ENCODE measurements at places on chromosomes 6 and 20.

GRCh38 chr6:106630366-106630765 is 988 bp downstream of the QRSL1 start:
- DNase-seq, result no peak

GRCh38 chr6:155542036-155542435 is 86.4 kb upstream of the NOX3 start:
- DNase-seq, result no peak

DNA sequence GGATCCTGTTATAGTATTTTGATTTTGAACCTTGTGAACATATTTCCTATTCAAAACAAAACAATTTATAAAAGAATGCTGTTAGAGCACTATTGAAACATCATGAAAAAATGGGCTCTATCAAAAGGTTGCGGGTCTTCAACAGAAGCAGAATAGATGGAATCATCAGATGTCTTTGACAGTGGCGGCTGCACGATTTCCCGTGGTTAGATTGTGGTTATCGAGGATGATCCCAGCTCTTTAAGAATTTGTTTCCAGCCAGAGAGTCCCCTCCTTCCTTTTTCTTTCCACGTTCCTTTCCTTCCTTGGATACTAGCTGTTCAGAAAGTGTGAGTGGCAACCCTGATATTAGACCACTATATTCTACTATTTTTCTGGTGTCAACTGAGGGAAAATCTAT is 163.4 kb downstream of the FARS2 start:
- DNase-seq, result no peak

DNA sequence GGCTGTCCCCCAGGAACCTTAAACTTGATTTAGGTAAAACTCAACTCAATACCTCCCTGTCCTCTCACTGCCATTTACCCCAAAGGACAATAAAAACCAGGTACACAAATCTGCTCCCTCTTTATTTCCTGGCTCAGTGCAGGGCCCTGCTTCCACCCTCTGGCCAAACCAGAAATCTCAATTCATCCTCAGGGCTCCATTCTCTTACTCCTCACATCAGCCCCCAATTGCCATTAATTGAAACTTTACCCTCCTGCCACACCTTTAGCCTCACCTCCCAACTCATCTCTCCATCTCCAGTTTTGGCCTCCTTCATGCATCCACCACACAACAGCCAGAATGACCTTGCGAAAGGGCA is 10.5 kb downstream of the ZBTB2 start:
- DNase-seq, result no peak

- no peak for DNase-seq
Measured at GRCh38 chr20:12012241-12013222, 94.8 kb downstream of the BTBD3 start.

DNA sequence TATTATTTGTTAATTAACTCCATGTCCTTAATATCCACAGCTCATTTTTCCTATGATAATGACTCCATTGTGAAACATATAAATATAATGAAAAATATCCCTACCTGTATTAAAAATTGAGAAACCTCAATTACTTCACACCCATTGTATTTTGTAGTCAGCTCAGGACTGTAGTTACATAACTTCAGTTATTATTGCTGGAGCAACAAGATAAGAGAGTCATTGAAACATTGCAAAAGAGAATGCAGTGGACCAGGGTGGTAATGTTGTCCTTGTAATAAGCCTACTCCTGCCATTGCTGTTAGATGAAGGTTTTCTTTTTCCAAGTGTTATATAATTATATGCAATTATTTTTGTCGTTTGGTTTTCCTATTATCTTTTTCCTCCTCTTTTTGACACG is 184.4 kb downstream of the PRL start:
- DNase-seq, result no peak

GRCh38 chr6:112235956-112236355 is 18.4 kb downstream of the LAMA4 start:
- DNase-seq, result peak; percentile 77

DNA sequence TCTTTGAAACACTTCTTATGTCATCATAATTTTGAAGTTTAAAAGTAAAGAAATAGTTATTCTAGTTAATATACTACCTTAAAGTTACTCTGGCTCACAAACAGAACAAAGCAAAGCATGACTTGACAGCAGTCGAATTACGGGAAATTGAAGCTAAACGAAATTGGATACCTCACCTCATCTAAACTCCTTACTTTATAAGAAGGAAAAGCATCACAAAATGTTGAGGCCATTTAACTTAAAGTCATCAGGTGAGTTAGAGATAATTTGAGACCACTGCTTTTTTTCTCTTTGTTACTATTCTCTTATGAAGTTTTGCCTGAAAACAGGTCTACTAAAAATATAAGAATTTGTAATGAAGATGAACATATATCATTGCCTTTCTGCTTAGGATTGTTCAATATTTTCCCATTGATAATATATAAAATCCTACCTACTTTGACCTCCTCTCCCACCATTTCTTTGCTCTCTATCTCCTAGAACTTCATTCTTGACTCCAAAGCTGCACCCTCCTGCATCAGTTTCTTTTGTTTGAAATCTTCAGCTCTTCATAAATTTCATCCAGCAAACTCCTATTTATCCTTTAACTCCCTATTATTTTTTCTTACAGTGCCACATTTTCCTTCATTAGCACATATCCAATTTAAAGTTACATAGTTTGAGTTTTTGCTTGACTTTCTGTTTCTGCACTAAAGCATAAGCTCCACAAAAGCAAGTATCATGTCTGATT is 510.7 kb upstream of the ZNF337 start:
- no peak for DNase-seq

GRCh38 chr6:134111726-134112125 is 59.3 kb upstream of the SLC2A12 start:
- no peak for DNase-seq

DNA sequence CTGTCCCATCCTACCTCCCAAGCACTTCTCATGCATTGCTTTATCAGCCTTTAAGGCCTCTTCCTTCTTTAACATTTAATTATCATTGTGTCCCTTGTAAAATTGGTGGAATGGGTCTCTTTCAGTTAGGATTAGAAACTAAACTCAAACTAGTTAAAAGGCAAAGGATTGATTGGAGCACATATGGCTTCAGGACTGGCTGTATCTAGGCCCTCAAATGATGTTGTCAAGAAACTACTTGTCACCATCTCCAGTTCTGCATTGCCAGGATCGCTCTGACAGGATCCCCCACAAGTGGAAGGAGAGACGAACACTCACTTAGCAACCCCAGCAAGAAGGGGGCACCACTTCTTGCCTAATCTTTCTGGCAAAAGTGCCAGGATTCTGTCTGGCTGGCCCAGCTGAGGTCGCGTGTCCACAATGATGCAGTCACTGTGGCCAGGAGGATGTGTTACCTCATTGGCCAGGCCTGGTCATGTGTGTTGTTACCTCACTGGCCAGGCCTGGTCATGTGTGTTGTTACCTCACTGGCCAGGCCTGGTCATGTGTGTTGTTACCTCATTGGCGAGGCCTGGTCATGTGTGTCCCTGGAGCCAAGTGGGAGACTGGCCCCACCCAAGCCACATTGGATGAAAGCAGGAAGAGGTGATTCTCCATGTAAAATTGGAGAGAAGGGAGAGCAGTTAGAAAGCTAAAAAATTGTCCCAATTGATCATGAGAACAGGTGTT is 5.0 kb downstream of the BANF2 start:
- no peak for DNase-seq

DNA sequence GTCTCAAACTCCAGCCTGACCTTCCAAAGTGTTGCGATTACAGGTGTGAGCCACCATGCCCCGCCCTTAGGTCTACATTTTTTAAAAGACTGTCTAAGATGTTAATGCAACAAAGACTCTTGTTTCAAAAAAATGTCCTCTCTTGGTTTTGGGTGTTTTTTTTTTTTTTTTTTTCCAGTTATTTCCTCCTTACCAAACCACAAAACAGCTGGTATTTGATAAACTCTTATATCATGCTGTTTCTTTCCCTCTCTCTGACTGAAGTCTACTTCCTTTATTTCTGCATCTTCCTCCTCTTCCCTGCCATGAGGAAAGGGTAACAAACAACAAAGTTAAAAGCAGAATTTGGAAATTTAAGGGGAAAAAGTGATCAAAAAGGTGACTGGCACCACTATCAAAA is 21.2 kb downstream of the STK38 start:
- no peak for DNase-seq

DNA sequence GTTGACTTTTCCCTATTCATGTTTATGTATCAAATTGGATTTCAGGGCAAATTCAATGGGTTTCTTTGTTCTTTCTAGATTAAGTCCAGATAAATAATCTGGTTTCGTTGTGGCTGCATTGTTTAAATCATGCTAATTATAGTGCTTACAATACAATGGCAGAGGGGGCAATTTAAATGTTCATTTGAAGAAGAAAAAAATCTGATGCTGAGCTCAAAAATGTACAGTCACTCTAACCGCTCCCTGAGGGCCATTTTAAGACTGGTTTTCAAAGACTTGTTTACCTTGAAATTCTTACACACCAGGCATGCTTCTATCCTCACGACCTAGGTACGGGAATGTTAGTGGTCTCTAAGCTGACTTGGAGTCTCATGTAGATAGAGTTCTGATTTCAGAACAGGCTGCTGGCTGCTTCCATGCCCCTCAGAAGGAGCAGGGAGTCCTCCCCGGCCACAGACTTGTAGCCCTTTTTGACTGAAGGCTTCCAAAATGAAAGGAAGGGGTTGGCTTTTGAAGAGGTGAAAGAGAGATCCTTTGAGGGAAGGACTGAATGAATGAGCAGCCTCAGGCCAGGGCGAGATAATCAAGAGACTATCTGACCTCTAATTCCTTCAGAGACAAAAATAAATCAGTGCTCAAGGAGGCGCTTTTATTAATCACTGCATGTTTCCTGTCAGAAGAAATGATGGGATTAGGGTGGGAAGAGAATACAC is 86.1 kb upstream of the ZNF217 start:
- no peak for DNase-seq
